ENCODE measurements at places on chromosomes 16 and 17.
A peak's percentile ranks its signal among the peaks of the same experiment; 100 is the strongest.

- no peak for DNase-seq
Measured at GRCh38 chr16:50948268-50948930, 202.7 kb downstream of the SALL1 start.

DNA sequence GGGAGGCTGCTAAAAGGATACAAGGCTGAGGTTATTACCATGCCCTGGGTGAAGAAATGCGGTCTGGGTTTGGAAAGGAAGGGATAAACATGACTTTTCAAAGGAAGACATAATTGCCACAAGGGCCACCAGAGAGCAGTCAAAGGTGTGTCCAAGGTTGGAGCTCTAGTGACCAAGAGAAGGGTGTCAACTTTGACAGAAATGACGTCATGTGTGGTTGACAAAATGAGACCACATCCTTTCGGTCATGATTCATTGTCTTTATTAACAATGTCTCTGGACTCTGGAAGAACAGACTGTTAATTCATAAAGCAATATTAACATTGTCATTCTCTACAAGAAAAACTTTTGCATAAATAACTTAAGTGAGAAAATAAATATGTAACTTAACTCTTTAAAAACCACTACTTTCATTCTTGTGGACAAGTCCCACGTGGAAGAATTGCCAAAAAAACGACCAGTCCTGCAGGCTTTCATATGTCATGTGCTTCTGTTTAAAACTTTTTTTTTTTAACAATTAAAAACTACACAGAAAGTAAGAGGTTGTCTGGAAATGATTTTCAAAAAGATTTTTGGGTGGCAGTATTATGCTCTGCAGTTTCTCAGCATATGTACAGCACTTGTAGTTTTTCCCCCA lies 5.0 kb downstream of the SOST start:
- no peak for DNase-seq

DNA sequence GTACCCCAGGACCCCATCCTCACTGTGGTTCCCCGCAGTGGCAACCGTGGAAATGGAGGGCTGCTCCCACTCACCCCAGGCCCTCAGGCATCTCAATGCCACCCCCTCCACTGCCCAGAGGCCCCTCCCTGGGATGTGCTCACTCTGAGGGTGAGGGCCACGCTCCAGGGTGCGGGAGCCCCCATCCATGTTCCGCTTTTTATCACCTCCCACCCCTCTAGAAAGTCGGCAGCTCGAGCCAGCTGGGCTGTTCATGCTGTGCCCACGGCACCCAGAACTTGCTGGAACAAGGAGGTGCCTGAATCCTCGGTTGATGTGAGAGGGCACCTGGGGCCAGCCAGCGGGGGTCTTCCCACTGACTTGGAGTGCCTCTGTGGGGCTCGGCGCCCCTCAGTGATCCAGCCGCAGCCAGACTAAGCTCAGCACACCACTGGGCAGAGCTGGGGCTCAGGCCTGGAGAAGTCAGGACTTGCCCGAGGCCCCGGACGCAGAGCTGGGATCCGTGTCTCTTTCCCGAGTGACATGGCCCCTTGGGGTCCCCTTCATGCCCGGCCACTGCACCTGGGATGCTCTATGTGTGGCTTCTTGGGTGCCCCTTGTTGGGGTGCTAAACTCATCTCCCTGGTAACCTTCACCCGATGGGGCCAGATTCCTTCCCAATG lies 143.1 kb upstream of the GSE1 start:
- no peak for DNase-seq

- no peak for DNase-seq
Measured at GRCh38 chr16:83627996-83628395, 179.8 kb upstream of the HSBP1 start.

GRCh38 chr17:71145486-71145885 lies 975.3 kb upstream of the SOX9 start:
- DNase-seq, result no peak

DNA sequence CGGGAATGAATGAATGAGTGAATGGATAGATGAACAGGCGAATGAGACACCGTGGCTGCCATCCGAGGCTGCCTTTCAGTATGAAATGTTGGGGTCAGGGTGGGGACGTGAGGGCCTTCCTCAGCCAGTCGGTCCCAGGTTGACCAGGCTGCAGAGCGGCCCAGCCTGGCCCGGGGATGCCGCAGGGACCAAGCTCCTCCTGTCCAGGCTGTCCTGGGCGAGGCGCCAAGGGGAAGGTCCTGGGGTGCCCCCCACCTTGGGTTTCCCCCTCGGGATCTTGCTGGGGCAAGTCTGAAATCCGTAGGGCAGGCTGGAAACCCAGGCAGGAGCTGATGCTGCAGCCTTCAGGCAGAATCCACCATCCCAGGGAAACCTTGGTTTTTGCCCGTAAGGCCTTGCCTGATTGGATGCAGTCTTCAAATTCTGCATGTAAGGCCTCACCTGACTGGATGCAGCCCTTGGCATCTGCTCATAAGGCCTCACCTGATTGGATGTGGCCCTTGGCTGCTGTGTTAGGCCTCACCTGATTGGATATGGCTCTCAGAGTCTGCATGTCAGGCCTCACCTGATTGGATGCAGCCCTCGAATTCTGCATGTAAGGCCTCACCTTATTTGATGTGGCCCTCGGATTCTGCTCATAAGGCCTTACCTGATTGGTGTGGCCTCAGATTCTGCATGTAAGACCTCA lies 61.7 kb upstream of the ZNF469 start:
- DNase-seq, result no peak

DNA sequence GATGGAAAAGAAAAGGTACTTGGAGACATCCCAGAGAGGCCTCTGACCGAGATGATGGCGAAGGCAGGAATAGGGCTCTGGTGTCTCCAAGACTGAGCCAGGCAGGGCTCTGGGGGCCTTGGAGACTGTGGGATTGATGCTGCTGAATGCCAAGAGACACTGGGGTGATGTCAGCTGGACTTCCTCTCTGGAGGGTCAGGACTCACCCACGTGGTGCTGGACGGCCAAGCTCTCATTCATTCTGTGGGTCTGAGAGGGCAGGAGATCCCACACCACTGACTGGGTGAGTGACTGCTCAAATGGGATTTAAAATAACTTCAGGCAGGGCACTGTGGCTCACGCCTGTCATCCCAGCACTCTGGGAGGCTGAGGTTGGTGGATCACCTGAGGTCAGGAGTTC lies 64.8 kb downstream of the NT5M start:
- DNase-seq, result no peak

GRCh38 chr17:63775420-63775819 lies 1.4 kb downstream of the DDX42 start:
- DNase-seq, result no peak

DNA sequence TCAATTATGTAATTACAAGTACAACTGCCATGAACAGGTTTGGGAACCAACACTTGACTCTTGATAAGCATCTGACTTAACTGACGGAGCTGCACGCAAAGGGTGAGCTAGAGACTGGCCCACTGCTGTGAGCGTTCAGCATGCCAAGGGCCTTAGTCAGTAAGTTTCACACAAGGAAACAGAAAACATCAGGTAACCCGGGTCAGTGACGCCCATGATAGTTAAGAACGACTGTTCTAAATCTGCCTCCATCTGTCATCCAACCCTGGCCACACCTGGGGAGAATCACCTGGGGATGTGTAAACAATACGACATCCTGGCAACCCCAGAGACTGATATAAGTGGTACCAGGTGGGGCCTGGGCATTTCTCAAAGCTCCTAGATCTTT lies 12.3 kb downstream of the SMIM5 start:
- DNase-seq, result no peak

DNA sequence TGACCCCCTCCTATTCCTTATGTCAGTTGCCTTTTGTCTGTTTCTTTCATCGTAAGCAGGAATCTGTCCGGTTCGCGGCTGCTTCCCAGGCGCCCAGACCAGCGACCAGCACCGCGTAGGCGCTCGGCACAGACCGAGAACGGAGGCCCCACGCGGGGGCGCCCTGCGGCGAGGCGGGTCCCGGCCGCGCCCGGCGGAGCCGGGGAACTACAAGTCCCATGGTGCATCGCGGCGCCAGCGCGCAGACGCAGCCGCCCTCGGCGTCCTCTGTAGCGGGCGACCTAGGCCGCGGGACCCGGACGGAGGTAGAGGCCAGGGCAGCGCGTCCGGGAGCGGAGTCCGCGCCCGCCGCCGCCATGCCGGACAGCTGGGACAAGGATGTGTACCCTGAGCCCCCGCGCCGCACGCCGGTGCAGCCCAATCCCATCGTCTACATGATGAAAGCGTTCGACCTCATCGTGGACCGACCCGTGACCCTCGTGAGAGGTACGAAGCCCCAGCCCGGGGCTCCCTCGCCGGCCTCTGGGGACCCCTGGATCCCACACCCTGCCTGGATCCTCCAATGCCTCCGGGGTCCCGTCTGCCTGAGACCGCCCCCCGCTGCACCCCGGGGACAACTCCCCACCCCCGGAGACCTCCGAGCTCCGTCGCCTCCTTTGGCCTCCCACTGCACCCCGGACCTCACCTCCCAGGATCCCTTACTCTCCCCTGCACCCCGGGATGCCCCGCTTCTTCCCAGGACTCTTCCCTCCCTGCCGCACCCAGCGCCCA lies at the start of gene NDUFB10:
TSS of gene NDUFB10 (plus strand) at position 270 of the 771 bp plus-strand sequence. CDS start at position 357, 87 bp downstream.
- DNase-seq, result peak; percentile 92

GRCh38 chr16:48611329-48612137 lies 1.6 kb upstream of the N4BP1 start:
- DNase-seq, result no peak

- DNase-seq, result no peak
Measured at GRCh38 chr16:54126907-54127306, 159.7 kb downstream of the IRX3 start.

DNA sequence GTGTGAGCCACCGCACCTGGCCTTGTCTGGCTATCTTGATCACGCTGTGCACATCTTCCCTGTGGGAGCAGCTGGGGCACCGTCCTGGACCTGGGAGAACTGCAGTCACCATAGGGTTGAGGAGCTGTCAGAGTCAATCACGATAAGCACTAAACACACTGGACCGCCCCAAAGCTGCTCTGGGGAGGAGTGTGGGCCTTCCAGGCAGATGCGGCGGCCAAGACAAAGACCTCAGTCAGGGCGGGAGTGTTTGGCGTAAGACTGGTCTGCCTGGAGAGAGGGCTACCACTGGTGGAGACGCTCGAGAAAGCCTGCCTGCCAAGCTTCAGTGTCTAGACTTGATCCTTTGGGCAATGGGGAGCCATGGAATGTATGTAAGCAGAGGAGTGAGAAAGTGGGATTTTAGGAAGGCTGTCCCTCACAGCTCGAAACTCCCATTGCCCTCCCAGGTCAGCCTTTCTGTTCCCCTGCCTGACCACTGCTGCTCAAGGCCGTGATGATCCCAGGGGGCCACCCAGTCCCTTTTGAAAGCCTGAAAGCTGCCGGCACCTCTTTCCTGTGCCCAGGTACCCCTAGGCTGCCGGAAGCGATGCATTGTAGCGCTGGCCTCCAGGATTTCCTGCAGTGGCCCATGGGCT lies 29.3 kb upstream of the CIBAR2 start:
- no peak for DNase-seq

DNA sequence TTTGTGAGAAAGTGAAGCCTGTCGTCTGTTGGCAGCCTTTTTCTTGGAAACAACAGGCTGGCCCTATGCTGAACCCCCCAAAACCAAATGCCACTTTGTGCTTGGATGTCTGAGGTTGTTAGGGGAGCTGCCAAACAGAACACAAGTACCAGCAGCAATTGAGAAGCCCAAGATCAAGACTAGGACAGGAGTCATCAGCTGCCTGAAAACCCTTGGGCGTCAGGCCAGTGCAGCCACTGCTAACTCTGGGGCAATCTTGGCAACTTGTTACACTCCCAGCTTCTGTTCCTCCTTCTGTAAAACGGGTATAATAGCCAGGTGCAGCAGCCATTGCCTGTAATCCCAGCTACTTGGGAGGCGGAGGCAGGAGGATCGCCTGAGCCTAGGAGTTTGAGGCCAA lies 9.3 kb upstream of the LRRC59 start:
- no peak for DNase-seq

GRCh38 chr16:76518781-76519180 lies 241.6 kb downstream of the CNTNAP4 start:
- no peak for DNase-seq

GRCh38 chr17:36463916-36464764 lies 22.3 kb upstream of the ZNHIT3 start:
- DNase-seq, result peak; percentile 76

GRCh38 chr17:82267575-82268379 lies 5.7 kb downstream of the CSNK1D start:
- DNase-seq, result no peak

DNA sequence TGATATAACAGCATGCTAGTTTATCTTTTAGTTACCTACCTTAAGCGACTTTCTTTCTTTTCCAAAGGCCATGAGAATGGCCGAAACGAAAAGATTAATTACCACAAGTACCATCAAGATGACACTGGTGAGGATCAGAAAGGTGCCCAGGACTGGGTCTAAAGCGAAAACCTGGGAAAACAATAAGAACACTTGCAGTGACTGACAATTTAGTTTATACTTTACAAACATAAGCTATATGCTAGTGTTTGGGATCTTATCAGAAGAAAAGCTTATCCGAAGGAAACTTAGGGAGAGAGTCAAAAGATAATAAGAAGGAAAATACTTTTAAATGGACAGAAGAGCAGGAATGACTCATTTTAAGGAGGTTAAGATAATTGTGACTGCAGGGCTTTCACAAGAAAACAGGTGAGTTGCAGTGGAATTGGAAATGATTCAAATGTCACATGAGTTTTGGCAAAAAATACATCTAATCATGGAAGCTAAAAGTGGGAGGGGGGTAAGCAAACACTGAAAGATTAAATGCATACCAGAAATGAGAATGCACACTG lies 34.8 kb downstream of the IST1 start:
- DNase-seq, result no peak

GRCh38 chr16:51109173-51109572 lies 41.9 kb downstream of the SALL1 start:
- no peak for DNase-seq

DNA sequence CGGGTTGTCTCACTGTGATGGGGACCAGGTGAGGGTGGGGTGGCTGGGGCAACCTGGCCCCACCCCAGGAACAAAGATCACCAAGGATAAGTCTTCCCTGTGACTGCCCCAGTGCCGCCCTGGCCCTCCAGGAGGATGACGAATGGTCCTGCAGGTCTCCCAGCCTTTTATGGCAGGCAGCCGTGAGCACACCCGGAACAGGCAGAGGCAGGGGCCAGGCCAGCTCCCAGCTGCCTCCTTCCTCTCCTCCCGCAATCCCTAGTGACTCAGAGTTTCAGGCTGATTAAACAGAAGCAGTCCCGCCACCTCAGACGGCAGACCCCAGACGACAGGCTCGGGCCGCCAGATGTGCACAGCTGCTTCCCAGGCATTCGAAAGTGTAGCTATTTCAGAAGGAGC lies 13.3 kb downstream of the JUP start:
- peak; percentile 47 for DNase-seq

GRCh38 chr17:18250259-18250658 lies 8.3 kb downstream of the FLII start:
- DNase-seq, result no peak

GRCh38 chr17:43599835-43600234 lies 53.7 kb upstream of the ETV4 start:
- DNase-seq, result no peak

DNA sequence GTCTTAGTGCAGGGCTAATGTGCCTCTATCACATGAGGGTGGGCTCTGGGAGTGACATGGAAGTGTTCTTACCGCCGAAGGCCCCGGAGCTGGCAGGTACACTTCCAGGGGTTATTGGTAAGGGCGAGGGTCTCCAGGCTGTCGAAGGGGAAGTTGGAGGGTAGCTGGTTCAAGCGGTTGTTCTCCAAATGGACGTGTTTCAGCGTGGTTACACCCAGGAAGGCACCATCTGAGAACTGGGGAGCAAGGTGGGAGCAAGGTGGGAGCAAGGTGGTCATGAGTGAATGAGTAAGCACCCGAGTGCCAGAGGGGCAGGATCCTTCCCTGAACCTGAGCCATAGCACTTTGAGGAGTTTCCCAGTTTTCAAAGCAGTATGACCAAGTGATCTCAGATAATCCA lies 3.0 kb downstream of the CHAD start:
- DNase-seq, result no peak

All from HEK293T (cell line).